COLO829 (cell line): ENCODE measurements at places on chromosomes 16 and 17.

DNA sequence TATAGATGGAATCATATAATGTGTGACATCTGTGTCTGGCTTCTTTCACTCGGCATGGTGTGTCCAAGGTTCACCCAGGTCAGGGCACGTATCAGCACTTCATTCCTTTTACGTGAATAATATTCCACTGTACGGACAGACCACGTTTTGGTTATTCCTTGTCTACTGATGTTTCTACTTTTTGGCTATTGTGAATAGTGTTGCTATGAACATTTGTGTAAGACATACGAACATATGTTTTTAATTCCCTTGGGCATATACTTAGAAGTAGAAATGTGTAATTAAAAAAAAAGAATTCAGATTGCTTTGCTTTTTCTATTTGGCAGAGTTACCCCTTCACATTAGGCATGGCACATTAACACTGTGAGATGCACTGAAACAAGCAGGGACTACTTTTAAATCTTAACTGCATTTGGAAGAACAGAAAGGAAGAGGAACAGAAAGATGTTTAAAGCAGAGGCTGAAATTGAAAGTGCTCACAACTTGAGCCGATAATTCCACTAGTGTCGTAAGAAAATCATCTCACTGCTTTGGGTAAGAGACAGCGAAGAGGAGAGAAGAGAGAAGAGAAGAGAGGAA lies 105.3 kb downstream of the VPS53 start:
- no peak for DNase-seq

DNA sequence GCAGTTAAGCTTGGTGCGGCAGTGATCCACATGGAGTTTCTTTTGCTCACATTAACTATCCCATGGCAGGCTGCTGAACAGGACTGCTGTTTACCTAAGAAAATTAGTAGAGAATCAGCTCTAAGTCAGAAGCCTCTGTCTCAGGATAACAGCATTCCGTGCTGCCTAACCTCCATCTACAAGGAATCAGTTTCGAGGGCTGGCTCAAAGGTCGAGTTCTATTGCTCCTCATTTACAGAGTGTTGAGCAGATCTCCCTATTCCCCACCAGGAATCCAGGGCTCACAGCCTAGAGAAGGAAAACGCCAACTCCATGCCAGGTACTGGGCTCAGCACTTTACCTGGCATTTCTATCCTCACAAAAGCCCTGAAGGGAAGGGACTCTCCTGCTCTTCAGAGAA lies 9.9 kb downstream of the GINS2 start:
- DNase-seq, result no peak

GRCh38 chr17:77316191-77316641 lies 175.4 kb downstream of the SEC14L1 start:
- DNase-seq, result no peak

- DNase-seq, result no peak
These were observed 11.8 kb downstream of the CYB5B start for GRCh38 chr16:69435977-69436820.

GRCh38 chr17:3543453-3543852 lies 14.2 kb downstream of the TRPV3 start:
- DNase-seq, result no peak

DNA sequence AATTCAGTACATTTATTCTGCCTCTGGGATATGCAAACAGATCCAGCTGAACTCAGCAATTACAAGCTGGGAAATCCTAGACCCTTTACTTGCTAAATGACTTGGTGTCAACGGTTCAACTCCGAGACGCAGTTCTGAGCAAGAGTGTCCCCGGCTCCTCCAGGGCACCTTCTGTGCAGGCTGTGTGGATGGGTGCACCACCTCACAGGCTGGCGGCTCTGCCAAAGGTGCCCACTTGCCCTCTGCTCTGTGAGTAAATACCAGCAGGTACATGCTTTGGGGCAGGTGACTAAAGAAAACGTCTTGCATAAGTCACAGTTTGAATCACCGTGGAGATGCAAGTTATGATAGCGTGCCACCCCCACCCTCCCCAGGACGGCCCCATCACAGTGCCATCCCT lies 23.3 kb downstream of the MAP1LC3B start:
- no peak for DNase-seq

DNA sequence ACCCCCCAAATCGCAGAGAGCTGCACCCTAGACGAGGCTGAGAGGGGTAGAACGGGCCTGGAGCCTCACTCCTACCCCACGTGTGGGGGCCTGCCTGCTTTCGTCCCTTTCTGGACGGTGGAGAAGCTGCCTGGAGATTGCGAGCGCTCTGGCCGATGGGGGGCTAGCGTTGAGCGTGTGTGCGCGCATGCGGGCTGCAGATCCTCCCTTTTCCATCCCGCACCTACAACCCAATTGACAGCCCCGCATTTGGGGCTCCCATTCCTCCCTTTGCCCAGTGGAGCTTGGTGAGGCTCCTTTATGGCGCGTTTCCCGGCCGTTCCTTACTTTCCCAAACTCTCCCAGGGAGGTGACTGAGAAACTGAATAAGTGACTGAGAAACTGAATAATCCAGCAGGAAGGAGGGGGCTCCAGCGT lies 907 bp upstream of the ESRP2 start:
- no peak for DNase-seq

DNA sequence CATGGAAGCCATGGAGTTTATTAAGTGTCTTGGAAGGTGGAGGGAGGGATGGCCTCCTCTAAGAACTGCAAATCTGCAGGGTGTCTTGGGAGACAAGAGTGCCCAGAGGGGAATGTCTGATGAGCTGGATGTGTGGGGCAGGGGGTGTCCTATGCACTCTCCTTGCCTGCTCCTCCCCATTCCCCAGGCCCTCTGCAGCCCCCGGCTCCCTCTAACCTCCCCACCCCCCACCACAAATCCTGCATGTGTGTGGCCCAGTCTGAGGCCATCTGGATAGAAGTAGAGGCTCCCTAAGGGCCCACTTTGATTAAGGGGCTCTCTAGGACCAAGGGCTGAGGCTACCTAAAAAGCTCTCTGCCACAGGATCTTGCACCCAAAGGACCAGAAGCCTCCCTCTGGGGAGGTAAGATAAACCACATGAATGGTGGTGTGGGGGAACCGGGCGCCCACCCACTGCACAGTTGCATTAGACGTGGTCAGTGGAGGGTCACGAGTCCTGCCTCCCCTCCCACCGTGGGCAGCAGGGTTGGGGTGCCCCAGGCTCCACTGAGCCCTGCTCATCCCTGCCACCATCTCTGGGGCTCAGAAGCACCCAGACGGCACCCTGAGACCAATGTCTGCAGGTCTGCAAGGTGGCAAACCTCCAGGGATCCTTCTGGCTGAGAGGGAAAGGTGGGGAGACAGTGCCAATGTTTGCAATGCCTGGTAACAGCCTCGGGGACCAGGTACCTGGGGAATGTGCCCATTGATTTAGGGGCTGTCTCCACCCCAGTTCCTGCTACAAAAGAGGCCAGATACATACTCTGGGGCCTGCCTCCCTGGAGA lies 618 bp downstream of the AANAT start:
- DNase-seq, result no peak

DNA sequence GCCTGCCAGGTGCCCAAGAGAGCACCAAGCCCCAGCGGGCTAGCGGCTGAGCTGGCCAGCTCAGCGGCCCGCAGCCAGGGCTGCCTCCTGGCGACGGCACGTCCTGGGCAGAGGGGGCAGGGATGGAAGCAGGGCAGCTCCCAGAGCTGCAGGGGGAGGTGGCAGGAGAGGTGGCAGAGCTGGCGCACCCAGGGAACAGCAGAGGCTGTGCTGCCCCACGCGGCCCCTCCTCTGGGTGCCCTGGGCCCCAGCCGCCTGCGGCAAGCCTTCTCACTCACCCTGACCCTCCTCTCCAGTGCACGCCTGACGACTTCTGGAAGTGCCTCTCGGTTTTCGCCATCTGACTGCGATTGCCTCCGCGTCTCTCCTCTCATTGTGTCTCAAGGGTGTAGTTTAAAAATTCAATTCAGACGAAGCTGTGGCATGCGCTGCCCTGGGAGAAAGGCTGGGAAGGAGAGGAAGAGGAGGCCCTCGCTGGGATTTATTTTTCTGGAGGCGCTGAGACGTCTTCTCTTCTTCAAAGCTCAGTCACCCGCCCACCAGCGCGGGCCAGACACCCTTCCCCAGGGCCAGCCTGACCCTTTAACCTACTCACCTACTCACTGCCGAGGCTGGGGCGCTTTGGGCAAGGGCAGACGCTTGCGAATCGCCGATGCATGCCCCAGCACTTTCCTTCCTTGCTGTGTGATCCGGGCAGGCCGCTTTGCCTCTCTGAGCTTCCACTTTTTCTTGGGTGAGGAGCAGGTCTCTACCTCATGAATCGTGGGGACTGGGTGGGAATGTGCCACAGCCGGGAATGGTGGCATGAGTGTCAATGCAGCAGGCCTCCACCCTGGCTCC lies 24.9 kb downstream of the GSE1 start:
- DNase-seq, result no peak

- DNase-seq, result no peak
These were observed 823 bp upstream of the ZNF469 start for GRCh38 chr16:88381820-88382451.

DNA sequence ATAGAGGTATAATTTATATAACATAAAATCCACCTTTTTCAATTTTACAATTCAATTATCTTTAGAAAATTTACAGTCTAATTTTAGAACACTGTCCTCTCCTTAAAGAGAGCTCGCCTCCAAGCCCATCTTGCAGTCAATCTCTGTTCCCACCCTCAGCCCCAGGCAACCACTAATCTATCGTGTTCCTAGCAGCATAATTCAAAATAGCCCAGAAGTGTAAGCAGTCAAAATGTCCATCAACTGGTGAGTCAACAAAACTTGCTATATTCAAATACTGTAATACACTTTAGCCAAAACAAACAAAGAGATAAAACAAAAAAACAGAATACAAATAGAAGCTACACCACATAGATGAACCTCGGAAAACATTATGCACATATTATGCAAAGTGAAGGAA lies 1006.8 kb upstream of the EEF2KMT start:
- DNase-seq, result no peak

DNA sequence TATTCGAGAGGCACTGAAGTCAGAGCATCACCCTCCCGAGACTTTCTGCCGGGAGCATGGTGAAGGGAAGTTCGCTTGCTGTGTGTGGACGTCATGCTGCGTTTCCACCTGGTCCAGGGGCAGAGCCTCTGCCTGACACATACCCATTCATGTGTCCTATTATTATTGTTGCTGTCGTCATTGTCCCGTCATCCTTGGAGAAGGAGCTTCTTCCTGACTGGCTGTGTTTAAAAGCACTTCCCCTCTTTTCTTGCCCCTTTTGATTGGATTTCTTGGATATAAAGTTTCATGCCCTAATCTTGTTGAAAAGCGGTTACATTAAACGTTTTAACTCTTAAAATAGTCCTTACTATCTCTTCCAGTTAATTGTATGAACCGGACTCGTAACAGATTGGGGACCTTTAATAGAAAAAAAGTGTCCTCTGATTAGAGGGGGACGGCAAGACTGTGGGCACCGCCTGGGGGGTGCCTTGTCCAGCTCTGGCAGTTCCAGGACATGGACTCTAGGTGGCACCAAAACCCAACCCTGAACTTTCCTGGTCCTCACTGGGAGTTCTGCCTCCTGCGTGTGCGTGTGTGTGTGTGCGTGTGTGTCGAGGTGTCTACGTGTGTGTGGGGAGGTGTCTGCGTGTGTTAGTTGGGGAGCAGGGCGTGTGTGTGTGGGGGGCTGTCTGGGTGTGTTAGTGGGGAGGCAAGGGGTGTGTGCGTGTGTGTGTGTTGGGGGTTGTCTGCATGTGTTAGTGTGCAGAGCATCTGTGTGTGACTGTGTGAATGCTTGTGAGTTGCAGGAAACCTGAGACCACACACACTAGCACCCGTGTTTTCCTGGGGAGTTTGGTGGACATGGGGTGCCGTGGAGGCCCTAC lies 133.3 kb upstream of the CIBAR2 start:
- peak; percentile 18 for DNase-seq

- peak; percentile 58 for DNase-seq
These were observed 122.4 kb upstream of the NLRP1 start for GRCh38 chr17:5706577-5707210.

DNA sequence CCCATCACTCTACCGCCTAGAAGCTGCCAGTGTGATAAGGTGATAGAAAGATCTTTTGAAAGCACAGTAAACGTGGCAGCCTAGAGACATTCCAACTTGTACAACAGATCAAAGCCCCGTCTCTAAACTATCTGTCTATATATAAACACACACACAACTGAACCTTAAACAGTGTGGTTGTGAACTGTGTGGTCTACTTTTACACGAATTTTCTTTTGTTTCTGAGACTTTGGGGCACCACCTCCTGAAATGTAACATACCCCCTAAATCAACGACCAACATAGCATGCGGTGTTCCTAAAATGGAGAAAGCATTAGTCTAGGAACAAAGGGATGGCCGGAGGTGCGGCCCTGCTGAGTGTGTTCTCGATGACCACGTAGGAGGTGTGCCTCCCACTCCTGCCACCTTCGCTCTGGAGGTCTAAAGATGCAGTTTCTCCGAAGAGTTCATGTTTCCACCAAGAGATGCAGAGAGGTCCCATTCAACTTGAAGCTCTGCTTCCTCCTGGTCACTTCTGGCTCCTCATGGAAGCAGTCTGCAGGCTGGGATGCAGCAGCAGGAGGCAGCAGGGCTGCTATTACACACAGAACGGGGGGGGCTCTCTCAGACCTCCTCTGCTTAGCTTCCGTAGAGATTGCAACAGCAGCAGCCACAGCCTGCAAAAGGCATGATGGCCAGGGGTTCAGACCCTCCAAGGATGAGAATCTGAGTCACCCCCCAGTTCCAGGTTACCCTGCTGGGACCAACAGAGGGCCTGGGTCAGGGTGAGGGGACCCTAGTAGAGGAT lies 22.6 kb upstream of the USP10 start:
- DNase-seq, result no peak

DNA sequence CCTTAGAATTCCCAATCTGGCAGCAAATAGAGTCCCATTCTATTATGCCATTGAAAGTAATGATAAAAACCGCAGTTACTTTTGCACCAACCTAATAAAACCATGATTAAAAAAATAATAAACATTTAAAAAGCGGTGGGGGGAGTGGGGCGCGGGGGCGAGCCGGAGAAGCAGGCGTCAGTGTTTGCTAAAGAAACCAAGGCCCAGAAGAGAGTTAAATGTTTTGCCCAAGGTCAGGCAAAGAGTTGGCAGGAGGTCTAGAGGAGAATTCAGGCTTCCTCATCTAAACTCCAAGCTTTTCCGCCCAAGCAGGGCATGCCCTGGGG lies 9.7 kb upstream of the PRSS22 start:
- DNase-seq, result no peak

DNA sequence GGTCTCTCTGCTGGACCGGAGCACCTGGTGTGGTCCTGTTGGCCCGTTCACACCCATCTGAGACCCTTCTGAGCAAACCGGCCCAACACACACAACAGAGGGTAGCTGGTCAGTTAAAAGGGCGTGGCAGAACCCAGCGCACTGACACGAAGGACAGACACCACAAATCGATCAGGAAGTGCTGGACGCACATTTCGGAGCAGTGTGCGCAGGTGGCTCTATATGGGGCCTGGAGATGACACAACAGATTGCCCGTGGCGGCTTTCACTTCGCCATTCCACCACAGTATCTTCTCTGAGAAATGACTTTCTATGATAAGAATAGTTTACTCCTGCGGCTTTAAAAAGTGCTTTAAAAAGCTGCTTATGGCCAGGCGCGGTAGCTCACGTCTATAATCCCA lies 12.5 kb downstream of the CCDC57 start:
- DNase-seq, result no peak

- no peak for DNase-seq
These were observed 70.7 kb downstream of the CMIP start for GRCh38 chr16:81515281-81515680.

GRCh38 chr17:47687748-47688147 lies 6.2 kb upstream of the TBKBP1 start:
- no peak for DNase-seq
